ENCODE measurements at places on chromosomes 4 and X. TPM values are rescaled to one million over a fixed set of nuclear protein-coding genes. Genes with fewer than 3 reads are reported as not detected.

Gene CD38
- total RNA-seq, result 1.6 TPM

Gene SULT1B1
- 0.41 TPM for total RNA-seq

Gene ASMT
- total RNA-seq, result 0.41 TPM

Gene H2BW2
- total RNA-seq, result not detected

Gene GUCY1A1
- 207 TPM for total RNA-seq

Gene ALB
- 0.41 TPM for total RNA-seq

Gene DCTD
- total RNA-seq, result 24.9 TPM

GRCh38 chr4:174262624-174263444, 20.6 kb downstream of the FBXO8 start:
- no peak for DNase-seq

DNA sequence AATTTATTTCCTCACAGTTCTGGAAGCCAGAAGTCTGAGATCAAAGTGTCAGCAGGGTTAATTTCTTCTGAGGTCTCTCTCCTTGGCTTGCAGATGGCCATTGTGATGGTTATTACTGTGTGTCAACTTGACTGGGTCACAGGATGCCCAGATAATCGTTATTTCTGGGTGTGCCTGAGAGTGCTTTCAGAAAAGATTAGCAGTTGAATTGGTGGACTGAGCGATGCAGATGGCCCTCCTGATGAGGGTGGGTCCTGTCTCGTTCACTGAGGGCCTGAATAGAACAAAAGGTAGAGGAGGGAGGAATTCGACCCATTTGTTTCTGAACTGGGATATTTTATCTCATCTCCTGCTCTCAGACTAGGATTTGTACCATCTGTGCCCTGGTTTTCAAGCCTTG, 15.7 kb downstream of the SMIM43 start:
- no peak for DNase-seq

- DNase-seq, result no peak
Observed at GRCh38 chr4:168162604-168163003, 70.3 kb downstream of the ANXA10 start.

GRCh38 chrX:153624196-153625091, 22.6 kb upstream of the DUSP9 start:
- no peak for DNase-seq

DNA sequence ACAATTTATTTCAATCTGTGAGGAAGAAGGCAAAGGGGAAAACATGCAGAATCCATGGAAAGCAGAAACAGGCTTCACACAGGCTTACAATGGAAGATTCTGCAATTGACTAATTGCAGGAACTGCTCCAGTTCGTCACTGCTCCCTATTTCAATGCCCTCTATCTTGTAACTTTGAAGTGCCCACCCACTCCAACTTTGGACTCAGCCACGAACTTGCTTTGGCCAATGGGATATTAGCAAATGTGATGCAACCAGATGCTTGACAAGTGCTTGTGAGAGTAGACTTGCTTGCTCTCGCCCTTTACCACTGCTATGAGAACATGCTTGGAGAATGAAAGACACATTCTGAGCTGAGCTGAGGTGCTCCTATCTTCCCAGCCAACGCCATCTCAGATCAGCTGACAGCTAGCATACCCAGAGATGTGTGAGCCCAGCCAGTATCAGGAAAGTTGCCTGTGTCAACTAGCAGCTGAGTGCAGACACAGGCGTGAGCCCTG, 105.7 kb upstream of the PTCHD1 start:
- no peak for DNase-seq

DNA sequence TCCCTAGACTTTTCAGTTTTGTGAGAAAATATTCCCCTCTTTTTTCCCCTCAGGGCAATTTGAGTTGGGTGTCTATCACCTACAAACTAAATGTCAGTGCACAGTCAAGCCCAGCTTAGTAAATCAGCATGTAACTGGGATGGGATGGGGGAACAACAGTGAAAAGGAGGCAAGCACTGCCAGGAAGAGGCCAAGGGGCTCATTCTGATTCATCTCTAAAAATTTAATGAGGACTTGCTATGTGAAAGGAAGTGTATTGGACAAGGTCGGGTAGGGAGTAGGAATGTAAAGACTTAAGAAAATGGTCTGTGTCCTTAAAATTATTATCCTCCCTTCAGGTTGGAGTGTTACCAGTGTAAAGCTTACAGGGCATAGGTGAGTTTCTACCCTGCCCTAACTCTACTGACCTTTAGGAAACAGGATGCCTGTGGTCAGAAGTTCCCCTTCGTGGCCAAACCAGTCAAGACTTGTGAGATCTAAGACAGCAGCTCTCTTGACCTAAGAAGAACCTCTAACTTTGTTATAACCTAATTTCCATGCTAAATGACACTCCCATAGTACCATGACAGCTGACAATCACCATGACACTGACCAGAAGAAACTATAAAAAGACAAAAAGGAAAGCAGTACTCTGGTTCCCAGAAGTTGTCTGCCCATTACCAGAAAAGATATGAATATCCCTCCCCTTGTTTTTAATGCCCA, 194.4 kb upstream of the LDB2 start:
- no peak for DNase-seq

- DNase-seq, result no peak
Observed at GRCh38 chrX:119552508-119552907, 12.7 kb downstream of the STEEP1 start.

GRCh38 chr4:142815834-142816233, 30.3 kb downstream of the INPP4B start:
- DNase-seq, result no peak

- no peak for DNase-seq
Observed at GRCh38 chrX:115949900-115950822, 220.4 kb upstream of the AGTR2 start.
